ENCODE measurements at places on chromosomes 5 and 9.

DNA sequence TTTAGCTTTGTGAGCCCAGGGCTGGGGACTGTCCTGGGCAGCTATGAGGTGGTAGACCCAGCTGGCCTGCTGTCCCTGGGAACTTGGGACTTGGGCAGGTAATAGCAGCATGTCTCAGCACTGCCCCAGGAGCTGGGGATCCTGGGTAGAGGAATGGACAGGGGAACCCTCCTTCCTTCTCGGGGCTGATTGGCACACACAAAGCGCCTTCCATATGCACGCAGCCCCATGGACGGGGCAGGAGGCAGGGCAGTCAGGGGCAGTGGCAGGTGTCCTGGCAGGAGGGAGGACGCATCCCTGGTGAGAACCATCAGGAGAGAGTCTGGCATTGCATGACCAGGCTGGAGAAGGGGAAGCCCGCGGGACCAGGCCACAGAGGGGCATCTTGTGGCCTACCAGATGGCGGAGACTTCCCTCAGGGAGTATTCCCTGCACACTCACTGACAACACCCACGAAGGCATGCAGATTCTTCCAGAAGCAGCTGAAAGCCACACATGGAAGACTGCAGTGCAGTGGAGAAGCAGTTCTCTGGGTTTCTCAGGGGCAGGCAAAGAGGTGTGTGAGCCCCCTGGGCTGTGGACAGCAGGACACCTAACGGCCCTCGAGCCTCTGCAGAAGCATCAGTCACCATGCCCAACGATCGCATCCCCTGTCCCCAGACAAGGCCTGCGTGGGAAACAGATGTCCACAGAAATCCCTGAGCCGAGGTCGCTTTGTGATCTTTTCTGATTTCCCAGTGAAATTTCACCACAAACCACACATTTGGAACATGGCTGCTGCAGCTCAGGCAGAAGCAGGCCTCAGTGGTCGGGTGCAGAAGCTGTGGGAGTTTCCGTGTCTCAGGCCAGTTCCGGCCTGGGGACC is 7.0 kb upstream of the NKD2 start:
- DNase-seq = no peak

GRCh38 chr5:132422720-132423437 is 53.4 kb downstream of the SLC22A5 start:
- DNase-seq = no peak

DNA sequence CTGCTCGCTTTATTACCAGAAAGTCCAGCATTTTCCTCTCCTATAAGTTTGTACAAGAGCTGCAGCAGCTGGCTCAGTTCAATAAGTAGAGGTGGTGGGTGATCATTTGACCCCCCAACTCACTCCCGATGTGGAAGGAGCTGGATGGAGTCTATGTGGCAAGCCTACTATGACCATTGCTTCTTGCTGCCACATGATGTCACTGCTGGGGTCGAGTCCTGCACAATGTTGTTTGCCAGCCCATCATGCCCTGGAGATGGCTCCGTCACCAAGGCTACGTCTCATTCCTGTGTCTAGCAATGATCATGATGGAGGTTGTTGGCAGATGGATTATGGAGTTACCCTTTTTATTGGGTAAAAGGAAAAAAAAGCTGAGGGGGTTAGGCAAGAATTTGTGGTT is 266.3 kb downstream of the PSAT1 start:
- no peak for DNase-seq

- no peak for DNase-seq
These were observed 376 bp downstream of the ANKRD18B start for GRCh38 chr9:33524306-33524947.

GRCh38 chr5:150278046-150278730 is 11.4 kb downstream of the CAMK2A start:
- no peak for DNase-seq

DNA sequence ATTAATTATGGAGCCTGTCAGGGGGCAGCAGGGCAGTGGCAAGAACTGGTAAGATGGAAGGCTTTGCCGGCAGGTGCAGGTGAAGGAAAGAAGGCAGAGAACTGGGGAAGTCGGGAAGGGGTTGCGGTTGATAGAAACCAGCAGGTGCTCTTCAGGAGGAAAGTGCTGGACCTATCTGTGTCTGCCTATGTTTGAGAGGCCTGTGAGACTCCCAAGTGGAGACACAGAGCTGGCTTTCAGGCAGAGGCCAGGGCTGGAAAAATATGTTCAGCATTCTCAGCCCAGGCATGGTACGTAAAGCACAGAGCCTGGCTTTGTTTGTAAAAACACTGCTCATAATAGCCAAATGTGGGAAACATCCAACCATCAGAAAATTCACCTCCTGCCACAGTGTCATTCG is 69.5 kb downstream of the S1PR3 start:
- no peak for DNase-seq
